Left forelimb (tissue), 1 donor: ENCODE measurements at places on chromosomes 16 and 17.

DNA sequence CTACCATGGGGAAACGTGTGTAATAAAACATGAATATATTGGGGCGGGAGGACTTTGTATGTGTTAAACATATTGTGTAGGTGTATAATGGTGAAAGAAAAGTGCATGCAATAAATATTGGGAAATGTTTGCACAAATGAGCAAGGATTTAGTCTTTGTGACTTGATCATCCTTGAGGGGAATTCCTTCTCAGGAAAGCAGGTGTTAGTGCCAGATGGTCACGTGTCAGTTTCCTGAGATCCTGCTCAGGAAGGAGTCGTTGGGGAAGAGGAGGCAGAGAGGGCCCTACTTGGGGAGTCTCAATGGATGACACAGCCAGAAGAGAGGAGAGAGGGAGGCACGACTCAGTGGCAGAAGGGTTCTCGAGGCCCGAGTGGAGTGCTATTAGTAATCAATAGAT is 53.2 kb downstream of the MSI2 start:
- DNase-seq: no peak

- no peak for DNase-seq
These were observed 945.8 kb downstream of the KCNJ2 start for GRCh38 chr17:71114911-71115668.

- no peak for DNase-seq
These were observed 23.8 kb downstream of the TEX14 start for GRCh38 chr17:58667934-58668597.

GRCh38 chr17:14581186-14581830 is 280.4 kb downstream of the HS3ST3B1 start:
- no peak for DNase-seq

DNA sequence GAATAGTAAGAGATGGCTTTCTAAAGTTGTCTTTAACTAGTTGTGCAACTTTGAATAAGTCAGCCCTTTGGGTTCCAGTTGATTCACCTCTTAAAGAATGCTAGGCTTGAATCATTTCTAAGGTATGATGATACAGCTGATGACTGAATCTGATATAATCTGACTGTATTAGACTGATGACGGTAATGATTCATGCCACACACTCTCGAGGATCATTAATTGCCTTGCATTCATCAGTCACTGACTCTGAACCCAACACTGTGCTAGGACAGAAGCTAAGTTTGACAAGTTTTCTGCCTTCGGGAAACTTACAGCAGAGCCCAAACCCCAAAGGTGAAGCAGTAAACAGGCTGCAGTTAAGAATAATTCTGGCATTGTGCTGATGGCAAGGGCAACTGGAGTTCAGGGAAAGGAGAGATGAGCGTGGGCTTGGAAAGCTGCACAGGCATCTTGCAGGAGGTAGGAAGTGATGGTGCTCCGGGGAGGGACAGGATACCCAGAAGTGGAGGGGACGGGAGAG is 25.8 kb downstream of the ASIC2 start:
- DNase-seq: no peak

DNA sequence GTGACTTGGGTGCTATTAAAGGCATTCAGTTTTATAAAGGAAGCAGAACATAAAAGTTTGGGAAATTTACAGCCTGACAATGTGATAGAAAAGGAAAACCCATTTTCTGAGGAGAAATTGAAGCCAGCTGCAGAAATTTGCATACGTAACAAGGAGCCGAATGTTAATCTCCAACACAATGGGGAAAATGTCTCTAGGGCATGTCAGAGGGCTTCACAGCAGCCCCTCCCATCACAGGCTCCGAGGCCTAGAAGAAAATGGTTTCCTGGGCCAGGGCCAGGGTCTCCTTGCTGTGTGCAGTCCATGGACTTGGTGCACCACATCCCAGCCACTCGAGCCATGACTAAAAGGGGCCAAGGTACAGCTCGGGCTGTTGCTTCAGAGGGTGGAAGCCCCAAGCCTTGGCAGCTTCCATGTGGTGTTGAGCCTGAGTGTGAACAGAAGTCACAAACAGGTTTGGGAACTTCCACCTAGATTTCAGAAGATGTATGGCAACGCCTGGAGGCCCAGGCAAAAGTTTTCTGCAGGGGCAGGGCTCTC is 23.9 kb upstream of the TOM1L1 start:
- no peak for DNase-seq

GRCh38 chr17:2905269-2905668 is 109.0 kb downstream of the RAP1GAP2 start:
- no peak for DNase-seq

DNA sequence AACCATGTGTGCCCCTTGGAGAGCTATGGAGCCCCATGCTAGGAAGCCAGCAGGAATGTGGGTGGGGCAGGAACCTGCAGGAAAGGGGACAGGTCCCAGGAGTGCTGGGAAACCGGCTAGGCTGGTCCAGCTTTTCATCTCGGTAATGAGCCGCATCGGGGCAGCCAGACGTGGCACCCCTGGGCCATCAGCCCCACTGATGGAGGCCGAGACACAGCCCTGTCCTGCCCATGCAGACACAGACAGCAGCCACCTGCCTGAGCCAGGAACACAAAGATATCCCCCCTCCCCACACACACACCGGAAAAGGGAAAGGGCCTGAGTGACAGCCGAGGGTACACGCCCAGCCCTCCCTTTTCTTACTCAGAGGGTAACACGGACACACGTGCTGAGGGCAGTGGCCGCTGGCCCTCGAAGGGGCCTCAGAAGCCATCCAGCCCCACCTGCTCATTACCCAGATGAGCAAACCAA is 18.1 kb downstream of the PPL start:
- DNase-seq: no peak

DNA sequence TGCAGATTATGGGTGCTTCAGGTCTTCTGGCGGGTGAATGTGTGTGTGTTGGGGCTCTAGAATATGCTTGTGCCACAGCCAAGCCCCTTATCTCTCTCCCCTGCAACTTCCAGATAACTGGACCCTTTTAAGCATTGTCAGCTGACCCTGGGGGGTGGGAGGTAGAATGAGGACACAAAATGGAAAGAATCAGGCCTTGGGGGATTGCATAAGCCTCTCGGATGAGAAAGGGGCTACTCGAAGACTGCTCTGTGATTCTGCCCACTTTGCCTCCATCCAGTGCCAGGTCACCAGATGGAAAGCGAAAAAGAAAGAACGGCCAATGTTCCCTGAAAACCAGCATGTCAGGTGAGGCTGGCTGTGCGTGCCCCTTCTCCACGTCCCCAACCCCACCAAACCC is 13.8 kb downstream of the THRA start:
- no peak for DNase-seq

DNA sequence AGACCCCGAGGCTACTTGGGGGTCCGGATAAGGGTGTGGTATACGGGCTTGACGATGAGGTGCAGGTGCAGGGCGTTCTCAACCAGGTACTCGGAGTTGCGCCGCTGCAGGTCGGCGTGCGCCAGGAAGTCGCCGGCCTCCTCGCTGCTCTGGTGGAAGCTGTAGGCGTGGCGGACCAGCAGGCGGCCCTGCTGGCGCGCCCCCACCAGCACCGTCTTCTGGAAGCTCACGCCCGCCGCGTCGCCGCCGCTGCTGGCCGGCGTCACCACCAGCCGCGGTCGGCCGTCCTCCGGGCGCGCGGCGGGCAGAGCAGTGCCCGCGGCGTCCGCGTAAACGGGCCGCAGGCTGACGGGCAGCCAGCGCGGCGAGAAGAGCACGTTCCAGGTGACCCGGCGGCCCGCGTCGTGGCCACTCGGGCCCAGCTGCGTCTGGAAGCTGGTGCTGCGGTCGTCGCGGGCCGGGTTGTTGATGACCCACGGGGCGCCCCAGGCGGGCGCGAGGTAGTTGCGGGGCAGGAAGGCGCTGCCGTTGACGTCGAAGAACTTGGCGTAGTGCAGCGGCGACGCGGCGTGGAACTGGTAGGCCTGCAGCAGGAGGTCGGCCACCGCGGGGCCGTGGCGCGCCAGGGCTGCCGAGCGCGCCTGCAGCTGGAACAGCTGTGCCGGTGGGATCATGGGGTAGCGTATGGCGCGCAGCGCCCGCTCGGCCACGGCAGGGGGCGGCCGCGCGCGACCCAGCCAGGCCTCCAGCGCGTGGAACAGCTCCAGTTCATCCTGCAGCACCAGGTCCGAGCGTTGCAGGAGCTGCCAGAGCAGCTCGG is 4.8 kb downstream of the BTBD17 start:
- DNase-seq: no peak

DNA sequence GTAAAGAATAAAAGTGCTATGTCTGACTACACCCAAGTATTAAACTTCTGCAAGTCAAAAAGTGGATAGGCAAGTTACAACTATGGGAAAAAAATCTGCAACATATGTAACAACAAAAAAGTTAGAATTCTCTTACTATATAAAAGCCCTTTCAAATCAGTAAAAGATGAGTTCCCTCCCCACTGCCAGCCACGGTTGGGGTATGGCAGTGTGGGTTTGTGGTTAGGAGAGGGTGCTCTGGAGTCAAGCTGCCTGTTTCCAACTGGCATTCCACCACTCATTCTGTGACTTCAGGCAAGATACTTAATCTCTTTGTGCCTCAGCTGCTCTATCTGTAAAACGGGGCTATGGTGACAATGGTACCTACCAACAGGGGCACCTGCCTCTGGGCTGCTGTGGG is 26.6 kb upstream of the MFSD6L start:
- no peak for DNase-seq

DNA sequence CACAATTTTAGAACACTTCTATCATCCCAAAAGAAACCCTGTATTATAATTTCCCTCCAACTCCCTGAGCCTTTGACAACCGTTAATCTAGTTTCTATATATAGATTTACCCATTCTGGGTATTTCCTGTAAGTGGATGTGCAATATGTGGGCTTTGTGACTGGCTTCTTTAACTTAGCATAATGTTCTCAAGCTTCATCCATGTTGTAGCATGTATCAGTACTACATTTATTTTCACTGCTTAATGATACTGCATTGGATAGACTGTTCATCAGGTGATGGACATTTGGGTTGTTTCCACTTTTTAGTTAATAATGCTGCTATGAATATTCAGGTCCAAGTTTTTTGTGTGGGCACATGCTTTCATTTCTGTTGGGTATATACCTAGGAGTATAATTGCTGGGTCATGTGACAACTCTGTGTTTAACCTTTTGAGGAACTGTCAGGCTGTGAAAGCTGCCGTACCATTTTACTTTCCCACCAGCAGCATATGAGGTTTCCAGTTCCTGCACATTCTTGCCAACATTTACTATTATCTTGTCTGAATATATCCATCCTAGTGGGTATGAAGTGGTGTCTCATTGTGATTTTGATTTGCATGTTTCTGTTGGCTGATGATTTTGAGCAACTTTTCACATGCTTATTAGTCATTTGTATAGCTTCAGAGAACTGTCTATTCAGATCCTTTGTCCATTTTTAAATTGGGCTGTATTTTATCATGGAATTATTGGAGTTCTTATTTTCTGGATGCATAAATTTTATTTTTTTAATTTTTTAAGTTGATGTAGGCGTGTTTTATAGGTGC is 16.4 kb downstream of the REXO5 start:
- no peak for DNase-seq

- no peak for DNase-seq
These were observed 25.6 kb downstream of the IGSF6 start for GRCh38 chr16:21626659-21627277.

- DNase-seq: no peak
These were observed 9.3 kb downstream of the CPHXL2 start for GRCh38 chr16:75667503-75667902.

DNA sequence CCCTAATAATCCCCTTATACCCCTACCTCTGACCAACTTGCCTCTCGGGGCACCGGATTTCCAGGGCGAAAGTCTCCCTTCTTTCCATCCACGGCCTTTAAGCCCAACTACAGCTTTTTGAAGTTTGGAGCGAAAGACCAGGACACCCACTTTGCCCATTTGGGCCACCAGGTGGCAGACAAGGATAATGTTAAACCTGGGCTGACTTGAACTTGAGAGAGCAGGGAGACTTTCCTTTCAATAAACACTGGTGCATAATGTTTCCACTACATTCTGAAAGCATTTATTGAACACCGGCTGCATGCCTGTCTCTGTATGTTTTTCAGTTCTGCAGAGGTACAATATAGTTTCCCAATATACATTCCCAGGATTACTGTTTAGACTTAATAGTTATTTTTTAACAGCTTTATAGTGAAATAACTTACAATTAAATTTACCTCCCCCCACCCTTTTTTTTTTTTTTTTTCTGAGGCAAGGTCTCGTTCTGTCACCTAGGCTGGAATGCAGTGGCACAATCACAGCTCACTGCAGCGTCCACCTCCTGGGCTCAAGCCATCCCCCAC is 6.9 kb upstream of the CES3 start:
- DNase-seq: peak; percentile 81

DNA sequence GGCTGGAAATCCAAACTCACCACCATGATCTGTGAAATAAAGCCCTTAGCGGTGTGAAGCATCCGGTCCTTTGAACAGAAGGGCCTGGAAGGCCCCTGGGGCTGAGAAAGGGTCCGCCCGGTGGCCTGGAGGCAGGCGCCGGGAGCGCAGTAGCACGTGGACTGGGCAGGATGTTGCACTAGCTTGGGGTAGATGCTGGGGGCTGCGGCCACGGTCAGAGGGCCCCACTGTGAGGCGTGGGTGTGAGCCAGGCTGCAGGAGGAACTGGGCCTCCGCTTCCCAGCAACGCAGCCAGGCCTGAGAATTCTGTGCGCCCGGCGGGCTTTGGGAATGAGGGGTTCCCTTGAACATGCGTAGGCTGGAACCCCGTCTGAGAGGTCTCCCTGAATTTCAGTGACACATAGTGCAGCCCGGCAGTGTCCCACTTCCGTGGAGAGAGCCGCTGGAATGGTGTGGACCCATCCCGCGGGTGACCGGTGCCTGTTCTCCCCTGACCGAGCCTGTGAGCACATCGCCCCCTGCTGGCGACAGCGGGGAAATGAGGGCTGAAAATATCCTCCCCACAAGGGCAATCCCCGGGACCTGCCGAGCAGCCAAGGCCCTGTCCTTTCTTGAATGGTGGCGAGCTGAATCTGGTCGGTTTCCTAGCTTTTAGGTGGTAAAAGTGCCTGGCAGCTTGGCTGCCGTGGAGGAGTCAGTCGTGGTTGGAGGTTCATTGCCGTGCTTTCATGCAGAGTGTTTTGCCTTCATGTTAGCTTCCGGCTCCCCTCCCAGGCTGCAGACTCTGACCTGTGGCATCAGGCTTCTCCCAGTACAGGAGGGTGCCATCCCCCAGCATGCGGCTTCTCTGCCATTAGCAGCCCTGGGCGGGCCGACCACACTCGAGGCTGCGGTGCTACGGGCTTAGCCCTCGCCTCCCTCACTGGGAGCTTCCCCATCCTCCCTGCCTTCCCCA is 43.8 kb downstream of the DNAJA2 start:
- no peak for DNase-seq

- no peak for DNase-seq
These were observed 2.1 kb downstream of the KCNH4 start for GRCh38 chr17:42178817-42179216.

- no peak for DNase-seq
These were observed 28.7 kb downstream of the CACNA1G start for GRCh38 chr17:50589095-50589705.

DNA sequence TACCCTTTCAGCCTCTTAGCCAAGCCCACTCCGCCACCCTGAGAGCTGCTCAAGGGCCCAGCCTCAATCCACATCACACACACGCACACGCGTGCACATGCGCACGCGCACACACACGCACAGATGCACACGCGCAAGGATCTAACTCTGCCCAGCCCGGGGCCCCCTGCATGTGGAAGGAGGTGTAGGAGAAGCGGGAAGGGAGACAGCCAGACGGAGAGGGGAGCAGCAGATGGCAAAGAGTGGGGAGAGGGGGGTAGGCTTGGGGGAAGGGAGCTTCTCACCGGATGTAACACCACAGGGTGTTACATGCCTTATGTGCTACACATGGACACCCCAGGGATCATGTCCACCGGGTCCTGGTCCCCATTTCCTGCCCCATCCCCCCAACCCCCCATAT is 15.3 kb downstream of the DLG4 start:
- no peak for DNase-seq
